RCC 7860 (cell line): ENCODE measurements at places on chromosomes 16 and 17.

DNA sequence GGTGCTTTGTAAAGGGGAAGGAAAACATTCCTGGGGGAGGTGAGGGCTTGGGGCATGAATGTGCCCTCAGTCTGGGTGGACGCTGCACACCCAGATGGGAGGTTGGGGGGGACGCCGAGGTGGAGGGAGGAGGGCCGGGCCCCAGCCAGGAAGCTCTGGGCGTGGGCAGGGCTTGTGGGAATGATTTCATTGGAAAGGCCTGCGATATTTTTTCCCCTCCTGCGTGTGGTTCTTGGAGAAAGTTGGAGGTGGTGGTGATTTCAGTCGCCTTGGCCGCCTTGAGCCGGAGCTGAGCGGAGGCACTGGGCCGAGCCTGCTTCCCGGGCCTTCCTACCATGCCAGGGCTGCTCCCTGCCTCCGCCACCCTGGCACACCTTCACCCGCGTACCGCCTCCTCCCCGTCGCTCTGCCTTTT, 26.4 kb upstream of the CLEC18A start:
- DNase-seq, result peak; percentile 43

- no peak for DNase-seq
These were observed 53.8 kb downstream of the CEP112 start for GRCh38 chr17:66138120-66138519.

- DNase-seq, result no peak
These were observed 99.3 kb downstream of the RAB11FIP4 start for GRCh38 chr17:31490671-31491375.

- peak; percentile 37 for DNase-seq
These were observed 29.0 kb downstream of the SRL start for GRCh38 chr16:4212934-4213296.

DNA sequence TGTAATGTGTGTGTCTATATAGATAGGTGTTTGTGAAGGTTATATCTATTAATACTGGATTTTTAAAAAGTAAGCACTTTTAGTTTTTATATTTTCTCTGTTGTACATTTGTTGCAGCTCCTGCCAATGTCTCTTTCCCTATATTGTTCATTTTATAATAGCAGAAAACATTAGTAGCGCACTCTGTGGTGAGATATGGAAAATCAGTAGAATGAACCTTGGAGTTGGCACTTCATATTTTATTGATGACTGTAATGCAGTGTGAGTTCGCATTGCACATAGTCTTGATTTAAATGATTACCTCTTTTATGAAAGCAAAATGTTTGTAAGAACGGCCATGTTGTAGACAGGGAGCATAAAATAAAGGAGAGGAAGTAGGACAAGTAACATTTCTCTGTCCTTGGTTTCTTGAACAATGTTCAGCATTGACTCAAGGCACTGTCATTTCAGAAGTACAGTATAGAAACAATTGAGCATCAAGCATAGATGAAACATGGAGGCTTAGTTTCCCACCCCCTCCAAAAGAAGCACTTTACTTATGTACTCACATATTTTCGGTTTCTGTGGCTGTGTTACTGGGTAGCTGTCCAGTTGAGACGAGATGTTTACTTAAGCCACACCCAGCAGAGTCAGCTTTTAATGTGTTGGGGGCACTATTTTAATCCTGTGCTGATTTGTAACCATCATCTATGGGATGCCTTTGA, 74.0 kb downstream of the TANC2 start:
- no peak for DNase-seq

DNA sequence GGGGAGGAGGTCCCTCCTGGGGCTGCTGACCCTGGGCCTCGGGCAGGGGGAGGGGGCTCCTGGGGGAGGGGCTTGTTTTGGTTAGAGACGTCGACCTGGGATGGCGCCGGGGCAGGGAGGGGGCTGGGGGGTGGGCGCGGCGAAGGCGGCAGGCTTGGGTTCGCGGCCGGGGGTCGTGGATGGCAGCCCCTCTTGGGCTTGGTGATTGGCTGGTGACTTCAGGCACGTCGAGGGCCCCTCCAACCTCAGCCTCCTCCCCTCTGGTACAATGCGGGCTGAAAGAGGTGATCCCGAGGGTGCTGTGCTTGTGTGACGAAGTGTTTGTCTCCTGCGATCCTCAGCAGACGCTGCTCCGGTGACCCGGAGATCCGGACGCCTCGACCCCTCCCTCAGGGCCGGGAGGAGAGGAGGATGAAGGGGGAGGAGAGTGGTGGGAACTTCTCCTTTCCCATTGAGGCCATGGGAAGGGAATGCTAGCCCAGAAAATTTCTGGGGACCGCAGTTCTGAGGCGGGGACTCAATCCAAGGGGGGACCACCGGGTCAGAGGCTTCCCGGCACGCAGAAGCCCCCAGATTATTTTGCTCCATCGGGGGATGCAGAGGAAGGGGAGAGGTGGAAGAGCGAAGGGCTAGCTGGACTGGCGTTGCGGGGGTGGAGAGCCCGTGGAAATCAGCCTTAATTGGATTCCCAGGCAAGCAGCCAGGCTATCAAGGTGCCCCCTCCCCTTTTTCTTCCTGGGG, 43.9 kb downstream of the RAI1 start:
- DNase-seq, result no peak
